Activated CD4-positive, alpha-beta T cell treated with anti-CD3 and anti-CD28 coated beads for 48 hours (primary cell): ENCODE measurements at places on chromosomes 3 and 15.

DNA sequence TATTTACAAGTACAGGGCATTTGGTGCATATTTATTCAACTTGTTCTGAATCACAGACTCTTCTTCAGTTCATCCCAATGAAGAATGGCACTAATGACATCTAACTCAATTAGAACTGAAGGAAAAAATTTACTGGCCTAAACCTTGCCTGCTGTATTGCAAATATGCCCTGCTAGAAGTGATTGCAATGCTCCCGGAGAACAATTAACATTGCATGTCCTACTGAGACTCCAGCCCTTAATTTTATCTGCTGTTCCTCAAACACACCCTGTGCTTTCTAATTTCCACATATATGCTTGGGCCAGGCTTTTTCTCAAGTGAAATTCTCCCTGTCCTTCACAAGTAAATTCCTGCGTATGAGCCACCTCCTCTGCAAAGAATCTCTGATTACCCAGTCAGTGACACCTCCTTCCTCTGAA is 8.3 kb downstream of the ACKR4 start:
- no peak for DNase-seq

GRCh38 chr15:73346735-73347312 is 21.9 kb downstream of the HCN4 start:
- peak; percentile 73 for DNase-seq

DNA sequence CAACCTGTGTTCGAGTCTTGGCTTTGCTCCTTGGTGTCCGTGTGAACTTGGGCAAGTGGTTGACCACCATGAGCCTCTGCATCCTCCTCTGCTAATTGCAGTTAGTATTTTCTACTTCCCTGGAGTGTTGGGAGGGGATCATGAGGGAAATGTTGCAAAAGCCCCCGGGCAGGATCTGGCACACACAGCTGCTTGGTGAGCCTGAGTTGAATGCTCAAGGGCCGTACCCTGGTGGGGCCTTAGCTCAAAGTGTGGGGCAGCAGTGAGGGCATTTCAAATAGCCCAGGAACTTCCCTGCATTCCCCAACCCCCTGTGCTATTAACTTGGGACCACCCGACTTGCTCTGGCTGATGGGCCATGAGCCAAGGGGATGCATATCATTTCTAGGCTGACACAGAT is 94.9 kb upstream of the SLC6A11 start:
- DNase-seq = no peak

DNA sequence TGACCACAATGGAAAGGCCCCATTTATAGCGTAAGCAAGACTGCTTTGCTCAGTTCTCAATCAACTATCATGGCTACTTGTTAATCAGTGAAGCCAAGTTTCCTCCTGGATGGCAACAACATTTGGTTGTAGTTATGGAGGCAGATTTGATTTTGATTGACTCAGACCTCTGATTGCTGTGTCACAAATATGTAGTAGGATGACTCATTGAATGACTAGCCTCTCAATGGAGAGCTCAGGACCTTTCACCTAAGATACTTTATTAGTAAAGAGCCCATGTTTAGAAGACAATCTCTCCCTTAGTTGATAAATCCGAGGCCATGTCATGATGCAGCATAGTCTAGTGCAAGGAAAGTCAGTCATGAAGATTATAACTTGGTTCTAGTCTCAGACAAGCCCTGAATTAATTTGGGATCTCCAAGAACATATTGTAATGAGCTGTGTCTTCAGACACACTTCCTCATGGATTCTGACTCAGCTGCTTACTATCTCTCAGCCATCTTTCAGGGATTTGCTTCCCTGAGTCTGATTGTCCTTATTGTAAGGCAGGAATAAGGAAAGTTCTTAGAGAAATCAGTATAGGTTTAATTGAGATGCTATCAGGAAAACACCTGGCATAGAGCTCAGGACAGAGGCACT is 397.4 kb upstream of the TMCO5A start:
- DNase-seq = no peak

- no peak for DNase-seq
Measured at GRCh38 chr3:80649170-80649569, 881.4 kb upstream of the ROBO1 start.

- DNase-seq = no peak
Measured at GRCh38 chr3:155394240-155394639, 100.8 kb upstream of the STRIT1 start.

GRCh38 chr3:169945313-169945712 is 21.3 kb upstream of the SEC62 start:
- peak; percentile 66 for DNase-seq

GRCh38 chr3:123104550-123104949 is 37.7 kb downstream of the PDIA5 start:
- no peak for DNase-seq

DNA sequence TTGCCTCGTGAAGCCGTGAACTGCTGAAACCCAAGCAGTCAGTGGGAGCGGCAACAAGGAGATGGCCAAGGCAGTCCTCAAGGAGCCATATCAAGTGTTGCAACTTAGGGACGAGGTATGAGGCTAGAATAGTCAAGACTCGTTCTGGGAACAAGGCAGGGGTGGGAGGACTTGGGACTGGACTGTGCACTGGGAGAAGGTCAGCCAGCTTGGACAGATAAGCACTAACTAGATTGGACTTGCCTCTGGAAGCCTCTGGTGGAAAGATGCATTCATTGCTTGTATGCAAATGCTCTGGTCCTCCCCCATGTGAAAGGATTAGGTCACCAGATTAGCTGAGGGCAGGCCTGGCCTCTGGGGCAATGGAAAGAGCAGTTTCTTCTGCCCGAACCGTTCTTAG is 123.3 kb upstream of the CTNNB1 start:
- no peak for DNase-seq

DNA sequence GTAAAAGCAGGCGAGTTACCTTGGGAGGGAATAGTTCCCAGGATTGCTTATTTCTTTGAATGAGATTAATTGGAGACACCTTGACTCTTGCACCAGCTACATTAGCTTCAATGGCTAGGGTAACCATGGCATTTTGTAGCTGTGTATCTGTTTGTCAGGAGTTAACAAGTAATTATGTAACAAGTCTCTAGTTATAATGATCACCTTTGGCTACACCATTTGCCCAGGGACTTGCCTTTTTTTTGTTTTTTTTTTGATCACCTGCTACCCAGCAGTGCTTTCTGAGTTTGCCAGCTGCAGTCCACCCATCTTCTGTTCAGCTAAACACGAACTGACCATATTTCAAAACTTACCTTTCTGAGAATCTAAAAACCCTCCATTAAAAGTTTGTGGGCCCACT is 2.2 kb downstream of the MED12L start:
- no peak for DNase-seq

- peak; percentile 29 for DNase-seq
Measured at GRCh38 chr15:74786551-74787165, 4.8 kb downstream of the CSK start.
